ENCODE measurements at places on chromosomes 11 and 22.
A peak's percentile ranks its signal among the peaks of the same experiment; 100 is the strongest.

DNA sequence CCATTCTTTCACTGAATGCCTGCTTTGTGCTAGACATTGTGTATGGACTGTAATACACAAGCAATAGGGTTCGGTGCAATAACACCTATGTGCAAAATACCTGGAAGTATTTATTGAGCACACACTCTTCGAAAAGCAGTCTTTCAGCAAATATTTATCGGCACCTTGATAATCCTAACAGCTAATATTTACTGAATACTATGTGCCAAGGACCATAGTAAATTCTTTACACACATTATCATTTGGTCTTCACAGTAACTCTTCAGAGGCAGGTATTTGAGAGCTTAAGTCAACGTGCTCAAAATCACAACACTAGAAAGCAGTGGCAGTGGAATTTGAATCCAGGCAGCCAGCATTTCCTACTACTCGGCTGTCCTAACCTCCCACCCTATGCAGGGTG, 2.2 kb downstream of the B3GNT6 start:
- no peak for DNase-seq

- no peak for DNase-seq
These were observed 32.1 kb downstream of the PPIL2 start for GRCh38 chr22:21697880-21698279.

GRCh38 chr11:119341222-119342022, 739 bp upstream of the C1QTNF5 start:
- DNase-seq = no peak

GRCh38 chr11:68673991-68674390, 10.4 kb upstream of the GAL start:
- no peak for DNase-seq

GRCh38 chr22:29346659-29347058, 31.2 kb upstream of the RASL10A start:
- DNase-seq = no peak

DNA sequence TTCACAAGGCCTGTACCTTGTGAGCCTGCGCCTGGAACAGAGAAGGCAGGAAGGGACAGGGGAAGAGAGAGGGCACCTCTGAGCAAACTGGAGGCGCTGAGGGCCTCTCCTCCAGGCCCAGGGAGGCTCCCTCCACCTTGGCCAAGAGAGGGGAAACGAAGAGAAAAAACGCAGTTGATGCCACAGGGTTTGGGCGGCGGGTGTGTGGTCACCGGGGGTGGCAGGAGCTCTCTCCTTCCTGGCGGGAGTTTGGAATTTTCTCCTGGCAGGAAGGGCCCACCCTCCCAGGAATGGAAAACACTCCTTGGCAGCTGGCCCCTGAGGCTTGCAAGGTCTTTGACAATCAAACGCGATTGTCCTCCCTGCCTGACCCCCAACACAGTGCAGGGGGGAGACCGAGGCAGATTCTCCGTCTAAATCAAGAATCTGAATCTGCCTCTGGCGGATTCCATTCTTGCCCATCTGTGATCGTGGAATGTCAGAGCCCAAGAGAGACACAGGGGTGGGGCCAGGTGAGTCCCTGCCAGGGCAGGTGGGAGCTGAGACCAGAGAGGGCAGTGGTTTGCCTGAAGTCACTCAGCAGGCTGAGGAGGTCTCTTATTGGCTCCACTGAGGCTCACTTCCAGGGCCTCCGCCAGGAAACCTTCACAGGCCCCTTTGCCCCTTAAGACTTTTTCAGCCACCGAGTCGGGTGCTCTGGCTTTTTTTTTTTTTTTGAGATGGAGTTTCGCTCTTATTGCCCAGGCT, 21.0 kb downstream of the RPL3 start:
- DNase-seq = no peak

DNA sequence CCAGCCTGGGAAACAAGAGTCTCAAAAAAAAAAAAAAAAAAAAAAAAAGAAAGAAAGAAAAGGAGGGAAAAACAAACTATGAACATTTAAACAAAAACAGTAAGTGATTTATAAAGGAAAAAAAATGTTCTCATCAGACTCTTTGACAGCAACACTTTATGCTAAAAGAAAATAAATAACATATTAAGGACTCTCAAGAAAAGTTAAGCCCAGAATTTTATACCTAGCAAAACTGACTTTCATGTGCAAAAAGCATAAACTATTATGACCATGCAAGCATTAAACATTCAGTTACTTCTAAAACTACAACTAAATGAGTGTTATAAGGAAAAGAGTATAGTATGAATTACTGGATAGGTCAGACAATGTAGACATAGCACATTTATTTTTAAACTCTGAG, 68.4 kb downstream of the FBLN1 start:
- no peak for DNase-seq

GRCh38 chr11:2265396-2265795, 5.0 kb downstream of the ASCL2 start:
- DNase-seq = no peak

GRCh38 chr11:113553915-113554314, 78.7 kb upstream of the DRD2 start:
- no peak for DNase-seq

DNA sequence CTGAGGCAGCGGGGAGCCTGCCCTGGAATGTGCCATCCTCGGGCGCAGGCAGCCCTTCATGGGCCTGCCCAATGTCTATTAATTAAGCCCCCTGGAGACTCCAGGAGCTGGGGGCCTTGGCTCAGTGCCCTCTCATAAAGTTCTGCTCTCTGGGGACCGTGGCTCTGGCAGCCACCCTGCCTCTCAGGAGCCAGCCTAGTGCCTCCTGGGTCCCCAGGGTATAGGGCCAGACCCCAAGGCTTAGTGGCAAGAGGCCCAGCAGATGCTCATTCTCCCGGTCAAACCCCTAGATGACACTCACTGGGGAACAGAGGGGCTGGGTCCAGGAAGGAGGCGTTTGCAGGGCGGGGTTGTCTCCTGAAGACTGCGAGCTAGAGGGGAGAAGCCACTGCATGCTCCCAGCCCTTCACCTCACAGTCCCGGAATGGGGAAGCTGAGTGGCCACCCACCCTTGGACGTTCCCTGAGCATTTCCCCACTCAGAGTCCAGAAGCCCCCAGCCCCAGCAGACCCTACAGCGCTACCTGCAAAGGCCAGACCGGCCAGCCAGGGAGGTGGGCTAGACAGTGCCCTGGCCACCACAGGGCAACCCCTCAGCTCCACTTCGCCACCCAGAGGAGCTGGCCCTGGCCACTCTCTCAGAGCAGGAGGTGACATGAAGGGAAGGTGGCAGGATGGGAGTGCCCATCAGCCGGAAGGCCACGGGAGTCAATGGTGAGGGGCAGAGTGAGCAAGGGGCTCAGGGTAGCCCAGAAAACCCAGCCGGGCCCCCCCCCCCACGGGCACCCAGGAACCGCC, 83.0 kb downstream of the CDKN1C start:
- DNase-seq = no peak

- DNase-seq = no peak
These were observed 133.7 kb downstream of the ETS1 start for GRCh38 chr11:128453444-128454336.

DNA sequence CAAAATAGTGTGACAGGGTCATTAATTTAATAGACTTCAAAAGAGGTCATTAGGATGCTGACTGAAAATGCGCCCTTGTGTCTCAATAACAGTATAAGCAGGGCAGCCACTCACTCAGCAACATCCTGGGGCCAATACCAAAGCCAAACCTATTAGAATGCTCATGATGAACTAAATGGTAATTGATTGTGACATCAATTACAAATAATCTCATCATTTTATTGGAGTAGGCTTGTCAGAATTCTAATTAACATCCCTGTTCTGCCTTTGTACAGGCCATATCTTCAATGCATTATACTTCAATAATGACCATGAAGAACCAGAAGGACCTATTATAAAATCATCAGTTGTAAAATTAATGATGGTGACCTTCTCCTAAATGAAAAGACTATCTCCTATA, 64.2 kb downstream of the DNAJC24 start:
- DNase-seq = no peak

- DNase-seq = peak; percentile 39
These were observed 72.5 kb upstream of the ZBED5 start for GRCh38 chr11:10930224-10930971.

DNA sequence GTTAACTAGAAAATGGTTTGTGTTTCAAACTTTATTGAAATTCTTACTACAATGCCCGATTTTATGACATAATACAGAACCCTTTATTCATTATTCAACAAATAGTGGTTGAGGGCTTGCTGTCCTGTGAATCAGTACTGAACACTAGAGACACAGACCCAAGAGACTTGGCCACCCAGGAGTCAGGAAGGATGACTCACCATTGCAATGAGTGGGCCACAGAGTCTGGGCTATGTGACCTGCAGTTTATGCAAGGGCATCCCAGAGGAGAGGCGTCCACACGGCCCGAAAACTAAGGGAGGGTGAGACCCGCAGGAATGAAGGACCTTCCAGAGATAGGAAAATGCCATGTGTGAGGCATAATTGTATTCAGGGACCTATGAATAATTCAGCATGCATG, 143.8 kb upstream of the DDI1 start:
- no peak for DNase-seq

DNA sequence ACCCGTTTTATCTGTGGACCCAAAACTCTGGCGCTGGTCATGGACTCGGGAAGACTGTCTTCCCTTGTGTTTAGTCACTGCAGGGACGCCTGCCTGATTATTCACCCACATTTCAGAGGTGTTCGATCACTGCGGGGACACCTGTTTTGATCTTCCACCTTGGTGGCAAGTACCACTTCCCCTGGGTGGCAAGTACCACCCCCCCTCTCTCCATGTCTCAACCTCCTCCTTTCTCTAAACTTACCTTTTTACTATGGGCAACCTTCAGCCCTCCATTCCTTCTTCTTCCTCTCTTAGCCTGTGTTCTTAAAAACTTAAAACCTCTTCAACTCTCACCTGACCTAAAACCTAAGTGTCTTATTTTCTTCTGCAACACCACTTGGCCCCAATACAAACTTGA, 1.9 kb upstream of the NDUFC2 start:
- DNase-seq = no peak

- DNase-seq = no peak
These were observed 6.1 kb upstream of the TMEM135 start for GRCh38 chr11:87031433-87032170.

- DNase-seq = no peak
These were observed 91.7 kb upstream of the E2F8 start for GRCh38 chr11:19332476-19332875.

- no peak for DNase-seq
These were observed 389.9 kb downstream of the CNTN5 start for GRCh38 chr11:99410636-99411035.

DNA sequence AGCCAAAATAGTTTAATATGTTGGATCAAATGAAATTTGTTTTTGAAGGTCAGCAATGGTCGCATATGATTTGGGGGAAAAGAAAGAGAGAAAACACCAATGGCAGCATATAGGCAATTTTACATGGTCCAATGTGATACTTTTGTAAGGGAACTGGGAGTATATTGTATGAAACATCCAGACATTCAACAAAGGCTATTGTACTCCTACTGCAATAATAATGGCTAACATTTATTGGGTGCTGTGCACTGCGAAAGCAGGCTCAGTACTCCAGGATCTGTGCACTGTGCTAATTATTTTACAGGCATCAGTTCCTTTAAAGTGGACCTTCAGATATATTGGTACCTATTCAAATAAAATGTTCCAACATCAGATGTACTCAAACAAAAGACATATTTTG, 5.9 kb upstream of the OR10V1 start:
- DNase-seq = no peak

- DNase-seq = peak; percentile 8
These were observed 14.6 kb downstream of the C11orf21 start for GRCh38 chr11:2287091-2287490.

GRCh38 chr11:61158691-61159381, 2.4 kb downstream of the VPS37C start:
- DNase-seq = no peak

- DNase-seq = peak; percentile 93
These were observed at the start of the genes GNB1L and RTL10 for GRCh38 chr22:19854778-19855503. TSS of gene GNB1L (minus strand) at chr22:19854874. CDS start at chr22:19821355, 33,519 bp downstream. TSS of gene RTL10 (minus strand) at chr22:19854874. CDS start at chr22:19852261, 2,613 bp downstream.

DNA sequence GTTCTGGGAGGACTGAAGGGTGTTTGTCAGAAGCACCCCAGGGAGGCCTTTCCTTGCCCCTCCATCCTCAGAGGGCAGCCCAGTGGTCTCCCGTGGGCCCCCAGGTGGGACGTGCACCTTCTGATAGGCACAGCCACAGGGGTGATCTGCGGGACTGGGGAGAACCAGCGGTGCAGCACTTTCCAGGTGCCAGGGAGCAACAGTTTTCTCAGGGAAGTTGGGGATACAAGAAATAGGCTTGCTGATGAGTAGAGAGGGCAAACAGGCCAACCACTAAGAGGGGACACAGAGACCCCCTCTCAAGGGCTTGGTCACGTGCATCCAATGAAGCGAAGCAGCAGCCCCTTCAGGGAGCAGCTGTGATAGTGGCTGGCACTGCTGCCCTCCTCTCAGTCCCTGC, 107.1 kb upstream of the BID start:
- no peak for DNase-seq

DNA sequence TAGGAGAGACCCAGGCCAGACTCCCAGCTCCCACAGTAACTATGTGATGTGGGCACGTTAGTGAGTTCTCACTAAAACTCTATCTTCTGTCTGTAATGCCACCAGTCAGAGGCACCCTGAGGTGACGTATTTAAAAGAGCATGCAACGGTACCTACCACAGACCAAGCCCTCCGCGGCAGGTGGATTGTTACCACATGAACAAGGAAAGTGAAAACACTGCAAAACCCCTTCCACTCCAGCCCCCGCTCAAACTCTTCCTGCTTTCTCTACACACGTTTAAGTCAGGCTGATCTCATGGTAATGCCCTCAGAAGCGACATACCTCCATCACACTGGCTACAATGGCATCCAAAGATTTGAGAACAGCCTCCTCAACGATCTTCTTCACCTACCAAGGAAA, 36.7 kb downstream of the SERPIND1 start:
- DNase-seq = peak; percentile 46

DNA sequence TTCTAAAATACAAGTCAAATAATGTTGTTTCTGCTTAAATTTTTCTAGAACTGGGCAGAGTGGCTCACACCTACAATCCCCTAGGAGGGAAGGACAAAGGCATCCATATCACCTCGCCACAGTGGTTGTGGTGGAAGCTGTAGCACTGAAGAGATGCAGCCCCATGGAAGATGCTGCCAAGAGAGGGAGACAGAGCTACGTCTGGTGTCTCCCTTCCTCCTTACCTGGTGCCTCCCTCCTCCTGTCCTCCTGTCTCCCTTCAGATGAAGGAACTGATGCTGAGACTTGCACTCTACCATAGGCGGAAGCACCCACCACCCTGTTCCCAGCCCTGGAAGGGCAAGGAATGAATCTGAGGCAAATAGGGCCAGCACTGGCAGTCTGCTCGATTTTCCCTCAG, 22.3 kb downstream of the MMP27 start:
- no peak for DNase-seq

DNA sequence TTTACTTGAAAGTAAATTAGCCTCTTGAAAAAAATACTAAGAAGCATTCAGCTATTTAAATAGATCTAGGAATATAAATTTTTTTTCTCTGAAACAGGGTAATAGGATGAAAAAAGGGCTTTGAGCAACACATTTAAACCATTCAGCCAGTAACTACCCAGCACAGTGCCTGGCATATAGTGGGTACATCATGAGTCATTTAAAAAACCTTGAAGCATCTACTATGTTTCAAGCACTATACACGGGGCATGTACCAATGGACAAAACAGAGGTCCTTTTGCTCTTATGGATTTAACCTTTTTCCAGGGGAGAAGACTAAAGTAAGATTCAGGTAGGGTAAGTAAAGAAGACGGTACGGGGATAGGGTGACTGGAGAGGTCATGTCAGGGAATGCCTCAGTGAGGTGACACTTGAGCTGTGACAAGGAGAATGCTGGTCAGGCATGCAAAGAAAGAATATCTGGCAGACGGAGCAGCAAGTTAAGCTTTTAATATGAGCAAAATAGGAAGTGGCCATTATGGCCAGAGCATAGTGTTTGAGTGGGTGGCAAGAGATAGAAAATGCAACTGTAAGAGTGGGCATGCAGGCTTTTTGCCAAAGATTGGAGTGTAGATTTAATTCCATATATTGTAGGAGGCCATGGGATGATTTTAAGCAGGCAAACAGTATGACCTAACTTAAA, 101.1 kb downstream of the HIPK3 start:
- no peak for DNase-seq

All from stimulated activated naive CD8-positive, alpha-beta T cell treated with anti-CD3 and anti-CD28 coated beads, Interleukin-15, amount 100 ng/mL, for 72 hours (primary cell).